ENCODE measurements at places on chromosomes 5 and 9. TPM values are rescaled to one million over a fixed set of nuclear protein-coding genes. Genes with fewer than 3 reads are reported as not detected.

Gene FLT4
- total RNA-seq = 0.08 TPM

DNA sequence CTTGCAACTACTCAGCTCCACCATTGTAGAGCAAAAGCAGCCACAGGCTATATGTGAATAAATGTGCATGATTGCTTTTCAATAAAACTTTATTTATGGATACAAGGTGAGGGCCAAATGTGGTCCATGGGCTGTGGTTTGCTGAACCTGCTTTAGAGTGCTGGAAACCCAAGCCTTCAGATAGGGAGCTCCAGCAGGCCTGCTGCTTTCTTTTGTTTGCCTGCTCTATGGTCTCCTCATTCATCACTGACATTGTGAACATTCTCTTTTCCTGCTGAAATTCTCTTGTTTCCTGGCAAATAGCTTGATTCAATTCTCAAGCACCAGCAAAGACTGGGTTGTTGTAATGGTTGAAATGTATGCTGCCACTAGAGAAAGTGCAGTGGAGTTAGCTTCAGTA lies 26.0 kb downstream of the EGFLAM start:
- no peaks in the 10 kb centered on the region for H3K4me1 ChIP-seq
- H3K27me3 ChIP-seq = peaks cover 5% of the 10 kb centered on the region
- H3K4me3 ChIP-seq = no peak overlapping the region
- no peak overlapping the region for H3K27ac ChIP-seq

DNA sequence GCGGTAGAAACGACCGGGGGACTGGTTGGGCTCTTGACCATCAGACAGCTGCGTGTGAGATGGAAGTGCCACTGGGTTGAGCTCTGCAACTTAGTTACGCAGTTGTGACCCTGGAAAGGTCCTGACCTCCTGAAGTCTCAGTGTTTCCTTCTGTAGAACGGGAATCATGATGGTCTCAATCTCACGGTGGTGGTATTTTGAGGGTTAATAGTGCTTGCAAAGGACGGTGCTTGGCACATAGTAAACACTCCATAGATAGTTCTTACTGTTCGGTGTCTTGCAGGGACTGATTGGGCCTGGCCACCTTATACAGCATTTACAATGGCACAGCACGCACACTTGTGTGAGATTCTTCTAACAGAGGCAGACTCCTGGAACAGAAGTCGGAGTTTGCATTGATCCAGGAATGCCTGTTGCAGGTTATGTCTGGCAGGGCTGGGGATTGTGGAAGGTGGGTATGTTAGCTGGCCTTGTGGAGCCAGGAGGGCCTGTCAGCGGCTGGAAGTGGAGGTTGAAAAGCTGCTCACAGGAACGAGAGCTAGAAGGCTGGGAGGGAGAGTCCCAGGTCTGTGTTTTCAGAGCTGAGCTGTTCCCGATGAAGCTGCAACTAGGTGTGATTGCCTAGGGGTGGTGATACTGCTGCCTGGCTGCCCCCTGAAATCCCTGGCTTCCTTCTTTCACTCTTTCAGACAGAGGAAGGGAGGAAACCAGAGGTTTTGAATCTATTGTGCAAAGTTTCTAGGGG lies 962 bp upstream of the TXN start:
- DNase-seq = peak; percentile 19
- H3K36me3 ChIP-seq = no peaks in the 10 kb centered on the region
- 0 out of 2 replicates have a peak, but pooled peaks cover 4% of the 10 kb centered on the region for H3K4me1 ChIP-seq
- peak overlapping the region; percentile 85 for H3K27ac ChIP-seq
- peak overlapping the region; percentile 91 for H3K4me3 ChIP-seq
- H3K27me3 ChIP-seq = no peaks in the 10 kb centered on the region

GRCh38 chr5:176388003-176388443 lies 375 bp downstream of the NOP16 start:
- no peaks in the 10 kb centered on the region for H3K27me3 ChIP-seq
- H3K4me3 ChIP-seq = peak overlapping the region; percentile 80
- H3K36me3 ChIP-seq = peaks cover 45% of the 10 kb centered on the region
- DNase-seq = peak; percentile 34
- H3K27ac ChIP-seq = peak overlapping the region; percentile 98
- 0 out of 2 replicates have a peak, but pooled peaks cover 3% of the 10 kb centered on the region for H3K4me1 ChIP-seq

DNA sequence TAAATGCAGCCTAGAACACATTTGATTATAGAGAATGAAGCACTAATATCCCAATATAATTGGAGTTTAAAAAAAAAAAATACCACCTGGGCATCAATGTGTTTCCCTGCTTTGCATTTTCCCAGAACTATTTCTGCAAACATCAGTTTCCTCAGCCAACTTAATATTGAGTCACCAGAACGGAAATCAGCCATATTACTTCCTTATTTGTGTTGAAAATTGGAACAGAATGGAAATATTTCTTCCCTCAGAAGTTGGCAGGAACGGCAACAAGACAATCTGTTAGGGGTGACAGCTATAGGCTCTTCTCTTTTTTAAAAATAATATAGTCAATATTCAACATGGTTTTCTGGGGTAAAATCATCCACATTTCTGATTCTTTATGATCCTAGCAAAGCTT lies 4.0 kb downstream of the MFAP3 start:
- H3K27ac ChIP-seq = no peak overlapping the region
- H3K4me3 ChIP-seq = no peak overlapping the region
- peaks cover 7% of the 10 kb centered on the region for H3K36me3 ChIP-seq
- H3K4me1 ChIP-seq = peaks cover 3% of the 10 kb centered on the region
- H3K27me3 ChIP-seq = no peaks in the 10 kb centered on the region

- H3K27ac ChIP-seq = no peak overlapping the region
- no peaks in the 10 kb centered on the region for H3K4me1 ChIP-seq
- H3K27me3 ChIP-seq = peaks cover 7% of the 10 kb centered on the region
- H3K4me3 ChIP-seq = no peak overlapping the region
- DNase-seq = no peak
Measured at GRCh38 chr5:135587721-135588663, 9.2 kb upstream of the CXCL14 start.

Gene B4GALT1
- total RNA-seq = 14.0 TPM

DNA sequence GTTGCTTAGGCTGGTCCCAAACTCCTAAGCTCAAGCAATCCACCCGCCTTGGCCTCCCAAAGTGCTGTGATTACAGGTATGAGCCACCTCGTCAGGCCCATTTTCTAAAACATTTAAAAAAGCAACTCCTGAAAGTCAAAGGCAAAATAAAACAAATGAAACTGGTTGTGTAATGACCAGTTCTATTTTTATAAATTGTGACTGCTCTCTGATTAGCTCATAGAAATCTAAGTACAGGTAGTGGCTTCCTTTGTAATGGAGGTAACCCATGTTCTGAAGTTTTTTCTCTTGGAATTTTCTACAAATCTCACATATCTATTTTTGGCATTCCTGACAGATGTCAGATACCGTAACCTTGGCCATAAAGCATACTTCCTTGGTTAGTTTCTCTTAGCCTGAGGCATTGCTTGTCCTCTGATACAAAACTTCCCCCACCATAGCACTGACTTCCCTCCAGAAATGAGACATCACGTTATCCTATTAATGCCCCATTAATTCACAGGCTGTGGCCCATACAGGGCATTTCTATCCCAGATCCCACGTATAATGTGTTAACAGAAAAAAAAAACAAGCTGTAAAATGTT lies 14.1 kb upstream of the AK3 start:
- no peaks in the 10 kb centered on the region for H3K27me3 ChIP-seq
- no peak overlapping the region for H3K27ac ChIP-seq
- H3K4me3 ChIP-seq = no peak overlapping the region
- no peaks in the 10 kb centered on the region for H3K36me3 ChIP-seq
- DNase-seq = no peak

Gene SHOC1
- 0.58 TPM for total RNA-seq

DNA sequence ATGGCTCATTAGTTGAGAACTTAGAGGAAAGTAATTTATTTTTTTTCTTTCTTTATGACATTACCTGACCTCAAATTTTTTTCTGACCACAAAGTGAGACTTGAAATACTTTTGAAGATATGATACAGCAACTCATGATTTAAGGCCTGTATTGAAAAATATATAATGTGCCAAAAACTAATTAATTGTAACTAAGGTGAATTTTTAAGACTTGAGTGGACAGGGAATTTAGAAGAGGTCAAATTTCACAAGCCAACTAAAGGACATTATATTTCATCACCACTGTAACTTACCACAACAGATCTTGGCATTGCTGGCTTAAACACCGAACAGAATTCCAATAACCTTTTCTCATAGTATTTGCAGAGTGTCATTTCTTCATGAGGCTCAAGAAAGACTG lies 1.8 kb downstream of the CCNH start:
- no peak overlapping the region for H3K27ac ChIP-seq
- H3K4me3 ChIP-seq = peak overlapping the region; percentile 73
- H3K27me3 ChIP-seq = no peaks in the 10 kb centered on the region
- H3K36me3 ChIP-seq = peaks cover 48% of the 10 kb centered on the region
- H3K4me1 ChIP-seq = peaks cover 14% of the 10 kb centered on the region
- DNase-seq = no peak

DNA sequence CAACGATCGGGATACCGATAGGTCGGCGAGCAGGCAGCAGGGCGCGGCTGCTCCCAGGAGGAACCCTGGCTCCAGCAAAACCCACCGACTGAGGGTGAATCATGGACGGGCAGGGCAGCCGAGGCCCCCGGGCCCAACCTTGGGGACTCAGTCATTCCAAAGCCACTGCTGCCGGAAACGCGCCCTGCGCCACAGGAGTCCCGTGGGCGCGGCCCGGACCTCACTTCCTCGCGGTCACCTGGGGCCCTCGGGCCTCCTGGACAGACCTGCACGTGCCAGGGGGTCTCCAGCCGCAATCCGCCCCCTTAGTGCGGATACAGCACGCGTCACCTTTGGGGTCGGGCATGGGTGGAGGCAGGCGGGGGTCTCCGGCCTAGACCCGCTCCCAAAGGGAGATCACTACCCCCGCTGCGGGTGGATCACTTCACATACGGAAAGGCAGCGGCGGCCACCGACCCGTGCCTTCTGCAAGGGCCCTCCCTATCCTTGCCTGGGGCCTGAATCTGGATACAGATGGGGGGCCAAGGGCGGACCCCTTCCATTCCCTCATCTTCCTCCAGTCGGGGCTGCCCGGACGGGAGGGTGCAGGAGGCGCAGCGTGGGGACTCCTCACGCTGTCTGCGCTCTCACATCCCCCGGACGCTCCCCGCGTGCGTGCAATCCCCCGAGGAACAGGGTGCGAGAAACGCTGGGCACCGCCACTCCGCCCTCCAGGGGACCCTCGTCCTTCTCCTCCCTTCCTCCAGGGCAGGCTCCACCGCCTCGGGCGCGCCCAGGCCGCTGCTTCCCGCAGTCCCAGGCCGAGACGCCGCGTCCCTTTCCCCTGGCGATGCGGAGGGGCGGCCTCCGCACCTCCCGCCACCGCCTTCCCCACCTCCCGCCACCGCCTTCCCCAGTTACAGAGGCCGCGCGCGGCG lies 586 bp downstream of the TXN start:
- peak overlapping the region; percentile 91 for H3K4me3 ChIP-seq
- H3K4me1 ChIP-seq = 0 out of 2 replicates have a peak, but pooled peaks cover 4% of the 10 kb centered on the region
- peak; percentile 64 for DNase-seq
- peaks cover 5% of the 10 kb centered on the region for H3K36me3 ChIP-seq

GRCh38 chr9:99358668-99359067 lies 136.6 kb downstream of the SEC61B start:
- H3K4me1 ChIP-seq = no peaks in the 10 kb centered on the region
- H3K27me3 ChIP-seq = peaks cover 14% of the 10 kb centered on the region
- DNase-seq = no peak
- no peaks in the 10 kb centered on the region for H3K36me3 ChIP-seq
- H3K27ac ChIP-seq = no peak overlapping the region
- H3K4me3 ChIP-seq = no peak overlapping the region

GRCh38 chr5:36383942-36384341 lies 82.2 kb upstream of the RANBP3L start:
- no peaks in the 10 kb centered on the region for H3K4me1 ChIP-seq
- DNase-seq = no peak
- H3K4me3 ChIP-seq = no peak overlapping the region
- no peaks in the 10 kb centered on the region for H3K36me3 ChIP-seq
